GM23338 (cell line): ENCODE measurements at places on chromosomes 4 and X. TPM values are rescaled to one million over a fixed set of nuclear protein-coding genes. Genes with fewer than 3 reads are reported as not detected.
A peak's percentile ranks its signal among the peaks of the same experiment; 100 is the strongest.

DNA sequence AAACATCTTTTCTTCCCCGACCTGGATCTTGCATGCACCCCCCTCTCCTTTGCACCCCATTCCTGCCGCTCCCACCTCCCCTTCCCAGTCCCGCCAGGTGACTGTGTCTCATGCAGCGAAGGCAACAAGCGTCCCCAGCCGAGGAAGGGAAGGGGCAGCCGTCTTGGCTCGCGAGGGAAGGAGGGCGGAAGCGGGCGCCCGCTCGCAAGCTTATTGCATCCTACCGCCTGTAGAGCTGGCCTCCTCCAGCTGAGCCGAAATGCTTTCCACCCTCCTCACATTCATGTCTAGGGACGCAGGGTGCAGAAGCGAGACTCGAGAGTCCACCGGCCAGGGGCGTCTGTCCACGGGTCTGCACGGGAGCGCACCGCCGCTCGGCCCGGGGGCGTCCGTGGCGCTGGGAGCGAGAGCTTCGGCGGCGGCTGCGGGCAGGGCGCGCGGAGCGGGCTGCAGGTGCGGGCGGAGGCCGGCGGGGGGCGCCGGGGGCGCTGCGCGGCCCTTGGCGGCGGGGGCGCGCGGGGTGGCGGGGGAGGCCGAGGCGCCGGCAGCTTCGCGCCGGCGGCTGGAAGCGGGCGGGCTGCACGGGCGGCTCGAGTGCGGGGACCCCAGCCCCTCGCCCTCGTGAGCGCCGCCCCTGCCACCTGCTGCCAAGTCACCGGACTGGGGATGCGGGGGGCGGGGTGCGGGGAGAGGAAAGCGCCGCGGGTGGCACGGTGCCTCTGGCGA is at the start of gene KCNIP4:
TSS of gene KCNIP4 (minus strand) at position 426 of the 726 bp plus-strand sequence.
- peak within 1 kb of the TSS; percentile 78 for H3K4me3 ChIP-seq
- H3K27ac ChIP-seq, result no peak within 1 kb of the TSS
- H3K36me3 ChIP-seq, result no peaks in the 10 kb centered on the region
- H3K4me1 ChIP-seq, result 0 out of 2 replicates have a peak, but pooled peaks cover 4% of the 10 kb centered on the region
- peak; percentile 69 for DNase-seq

DNA sequence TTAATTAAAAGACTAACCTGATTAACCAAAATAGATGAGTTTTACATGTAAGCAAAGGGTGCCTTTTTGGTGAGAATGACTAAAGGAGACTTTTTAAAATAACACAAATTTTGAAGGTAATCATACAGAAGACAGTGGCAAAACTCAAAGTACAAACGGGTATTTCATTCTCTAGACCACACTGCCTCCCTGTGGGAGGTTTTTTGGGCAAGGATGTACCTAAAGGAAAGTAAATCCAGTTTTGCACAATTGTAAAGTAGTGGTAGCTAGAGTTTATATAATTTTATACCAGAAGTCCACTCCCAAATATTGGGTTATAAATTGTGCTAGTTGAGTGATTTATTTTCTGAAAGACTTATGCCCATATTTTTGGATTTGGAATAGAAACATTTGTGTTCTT is 201.0 kb downstream of the PAPSS1 start:
- no peak overlapping the region for H3K27ac ChIP-seq
- DNase-seq, result peak; percentile 64
- no peak overlapping the region for H3K4me3 ChIP-seq

DNA sequence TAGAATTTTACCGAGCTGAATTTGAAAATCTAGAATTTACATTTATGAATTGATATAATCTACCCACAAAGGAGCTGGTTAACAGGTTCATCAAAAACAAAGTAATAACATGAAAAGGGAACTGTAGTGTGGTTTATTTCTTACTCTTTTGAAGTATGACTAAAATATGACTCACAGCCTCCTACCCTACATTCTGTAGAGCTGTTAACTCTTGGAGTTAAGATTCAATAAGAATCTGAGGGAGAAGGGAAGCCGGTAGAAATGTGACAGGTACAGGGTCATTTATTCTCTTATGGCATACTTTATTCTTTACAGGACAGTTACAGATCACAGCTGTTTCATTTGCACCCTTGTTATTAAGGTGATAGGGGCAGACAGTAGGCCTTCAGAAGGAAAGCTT is 132.2 kb upstream of the FAM47B start:
- no peaks in the 10 kb centered on the region for H3K27me3 ChIP-seq
- H3K27ac ChIP-seq, result no peak overlapping the region
- DNase-seq, result no peak
- H3K4me1 ChIP-seq, result no peaks in the 10 kb centered on the region
- no peak overlapping the region for H3K4me3 ChIP-seq

DNA sequence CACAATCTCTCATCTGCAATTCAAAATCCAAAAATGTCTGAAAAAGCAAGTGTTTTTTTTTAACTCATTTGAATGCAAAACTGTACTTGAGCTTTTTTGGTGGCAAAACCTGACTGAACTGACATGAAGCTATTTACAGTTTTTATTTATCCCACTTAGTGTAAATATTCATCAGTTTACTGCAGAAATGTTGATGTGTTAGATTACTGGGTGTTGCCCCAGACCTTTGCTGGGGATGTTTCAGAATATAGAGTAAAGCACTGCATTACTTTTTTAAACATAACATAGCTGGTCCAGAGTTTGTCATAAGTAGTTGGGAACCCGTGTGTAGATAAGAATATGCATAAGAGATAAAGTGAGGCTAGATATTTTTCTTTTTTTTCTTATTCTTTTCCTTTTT is 27.3 kb downstream of the PTPN13 start:
- no peak overlapping the region for H3K27ac ChIP-seq
- peaks cover 6% of the 10 kb centered on the region for H3K4me1 ChIP-seq
- H3K36me3 ChIP-seq, result no peaks in the 10 kb centered on the region
- H3K27me3 ChIP-seq, result no peaks in the 10 kb centered on the region
- no peak for DNase-seq

DNA sequence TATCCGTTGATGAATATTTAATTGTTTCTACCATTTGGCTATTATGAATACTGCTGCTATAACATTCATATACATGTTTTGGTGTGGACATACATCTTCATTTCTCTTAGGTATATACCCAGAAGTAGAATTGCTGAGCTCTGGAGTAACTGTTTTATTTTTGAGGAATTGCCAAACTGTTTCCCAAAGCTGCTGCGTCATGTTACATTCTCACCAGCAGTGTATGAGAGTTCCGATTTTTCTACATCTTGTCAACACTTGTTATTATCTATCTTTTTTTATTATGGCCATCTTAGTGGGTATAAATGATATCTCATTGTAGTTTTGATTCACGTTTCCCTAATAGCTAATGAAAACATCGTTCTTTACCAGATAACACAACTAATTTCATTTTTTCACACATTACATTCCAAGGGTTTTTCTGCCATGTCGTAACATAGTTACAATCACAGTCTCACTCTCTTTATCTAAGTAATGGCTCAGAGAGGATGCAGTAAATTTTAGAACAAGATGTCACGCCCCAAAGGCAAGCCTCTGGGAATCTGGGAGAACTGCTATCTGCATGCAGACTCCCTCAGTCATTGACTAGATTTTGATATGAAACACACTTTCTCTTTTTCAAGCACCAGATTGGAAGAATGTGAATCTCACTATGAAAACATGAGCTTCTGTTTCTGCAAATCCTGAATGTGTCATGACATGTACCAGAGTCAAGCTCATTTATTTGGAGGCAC is 10.3 kb downstream of the ARHGAP6 start:
- no peak for DNase-seq
- H3K4me3 ChIP-seq, result no peak overlapping the region
- no peaks in the 10 kb centered on the region for H3K36me3 ChIP-seq

GRCh38 chr4:93334003-93334402 is 494.6 kb upstream of the ATOH1 start:
- no peak for DNase-seq
- H3K36me3 ChIP-seq, result no peaks in the 10 kb centered on the region
- no peaks in the 10 kb centered on the region for H3K27me3 ChIP-seq
- H3K4me1 ChIP-seq, result no peaks in the 10 kb centered on the region

Gene S100G
- total RNA-seq, result not detected in 2 replicates

DNA sequence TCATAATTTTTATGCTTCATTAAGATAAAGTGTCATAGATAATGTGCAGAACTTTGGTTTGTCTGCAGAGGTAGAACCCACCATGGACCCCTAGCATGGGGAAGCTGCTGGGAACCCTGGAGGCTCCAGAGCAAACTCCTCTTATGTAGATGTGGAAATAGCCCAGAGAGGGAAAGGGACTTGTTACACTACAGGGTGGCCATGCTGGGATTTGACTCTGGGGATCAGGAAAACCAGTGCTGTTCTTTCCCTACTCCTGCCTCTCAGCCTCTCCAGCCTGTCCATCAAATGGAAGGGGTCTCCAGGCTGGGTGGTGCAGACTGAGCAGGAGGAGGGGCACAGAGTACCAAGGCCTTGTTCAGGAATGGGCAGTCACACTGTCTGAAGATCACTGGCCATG is 54.2 kb downstream of the MSX1 start:
- no peaks in the 10 kb centered on the region for H3K4me1 ChIP-seq
- no peak overlapping the region for H3K4me3 ChIP-seq
- H3K27me3 ChIP-seq, result no peaks in the 10 kb centered on the region
- H3K36me3 ChIP-seq, result no peaks in the 10 kb centered on the region
- no peak overlapping the region for H3K27ac ChIP-seq

Gene APLN
- 0.16 and 0.49 TPM in 2 replicates for total RNA-seq

Gene G6PD
- 66.2 and 66.7 TPM in 2 replicates for total RNA-seq

- no peak overlapping the region for H3K4me3 ChIP-seq
- H3K27ac ChIP-seq, result no peak overlapping the region
- H3K4me1 ChIP-seq, result no peaks in the 10 kb centered on the region
- no peaks in the 10 kb centered on the region for H3K36me3 ChIP-seq
- DNase-seq, result no peak
Observed at GRCh38 chr4:182429896-182430295, 186.7 kb downstream of the TENM3 start.

GRCh38 chrX:100698551-100698950 is 33.4 kb downstream of the SYTL4 start:
- H3K4me1 ChIP-seq, result no peaks in the 10 kb centered on the region
- no peak overlapping the region for H3K27ac ChIP-seq
- no peaks in the 10 kb centered on the region for H3K36me3 ChIP-seq
- DNase-seq, result no peak
- H3K27me3 ChIP-seq, result no peaks in the 10 kb centered on the region
- H3K4me3 ChIP-seq, result no peak overlapping the region

DNA sequence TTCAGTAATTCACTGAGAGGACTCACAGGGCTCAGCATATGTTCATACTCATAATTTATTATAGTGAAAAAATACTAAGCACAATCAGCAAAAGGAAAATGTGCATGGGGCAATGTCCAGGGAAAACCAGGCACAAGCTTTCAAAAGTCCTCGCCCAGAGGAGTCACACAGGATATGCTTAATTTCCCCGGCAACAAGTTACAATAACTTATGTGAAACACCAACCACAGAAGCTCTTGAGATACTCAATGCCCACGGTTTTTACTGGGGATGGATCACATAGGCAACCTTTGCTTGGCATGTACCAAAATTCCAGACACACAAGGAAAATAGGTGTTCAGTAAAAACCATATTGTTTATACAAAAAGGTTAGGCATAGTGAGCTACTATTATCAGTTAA is 38.5 kb upstream of the STPG2 start:
- no peak overlapping the region for H3K4me3 ChIP-seq
- H3K36me3 ChIP-seq, result no peaks in the 10 kb centered on the region
- H3K27me3 ChIP-seq, result no peaks in the 10 kb centered on the region
- DNase-seq, result peak; percentile 39
- no peak overlapping the region for H3K27ac ChIP-seq
